ENCODE measurements at places on chromosomes 7 and 10.

DNA sequence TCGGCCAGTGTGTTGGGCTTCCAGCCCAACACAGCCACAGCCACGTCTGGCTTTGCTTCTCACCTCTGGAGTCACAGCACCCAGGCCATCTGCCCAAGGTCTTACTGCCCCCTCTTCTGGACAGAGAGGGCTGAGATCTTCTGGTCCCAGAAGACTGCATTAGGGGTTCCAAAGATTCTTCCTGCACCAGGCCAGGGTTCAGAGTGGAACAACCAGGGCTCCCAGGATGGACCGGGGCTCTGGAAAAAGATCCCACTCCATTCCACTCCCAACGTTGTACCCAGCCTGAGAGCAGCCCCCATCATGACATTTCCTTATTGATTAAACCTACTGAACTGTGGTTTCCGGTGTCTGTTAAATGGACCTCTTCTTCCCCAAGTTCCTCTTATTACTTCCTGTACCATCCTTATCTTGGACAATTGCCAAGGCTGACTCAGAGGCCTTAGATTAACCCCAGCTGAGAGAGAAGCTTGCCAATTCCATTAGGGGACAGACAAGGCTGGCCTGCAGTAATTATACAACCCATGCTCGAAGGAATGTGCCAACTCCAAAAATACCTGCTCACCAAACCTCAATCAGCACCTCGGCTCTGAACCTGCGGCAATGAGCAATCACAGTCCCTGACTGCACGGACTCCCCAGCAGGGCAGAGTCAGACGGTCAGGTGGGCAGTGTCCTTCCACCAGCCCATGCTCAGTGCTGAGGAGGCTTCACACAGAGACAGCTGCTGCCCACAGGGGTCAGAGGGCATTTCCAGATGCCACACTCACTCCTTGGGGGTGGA is 47.9 kb upstream of the NPFFR1 start:
- peak; percentile 80 for DNase-seq

DNA sequence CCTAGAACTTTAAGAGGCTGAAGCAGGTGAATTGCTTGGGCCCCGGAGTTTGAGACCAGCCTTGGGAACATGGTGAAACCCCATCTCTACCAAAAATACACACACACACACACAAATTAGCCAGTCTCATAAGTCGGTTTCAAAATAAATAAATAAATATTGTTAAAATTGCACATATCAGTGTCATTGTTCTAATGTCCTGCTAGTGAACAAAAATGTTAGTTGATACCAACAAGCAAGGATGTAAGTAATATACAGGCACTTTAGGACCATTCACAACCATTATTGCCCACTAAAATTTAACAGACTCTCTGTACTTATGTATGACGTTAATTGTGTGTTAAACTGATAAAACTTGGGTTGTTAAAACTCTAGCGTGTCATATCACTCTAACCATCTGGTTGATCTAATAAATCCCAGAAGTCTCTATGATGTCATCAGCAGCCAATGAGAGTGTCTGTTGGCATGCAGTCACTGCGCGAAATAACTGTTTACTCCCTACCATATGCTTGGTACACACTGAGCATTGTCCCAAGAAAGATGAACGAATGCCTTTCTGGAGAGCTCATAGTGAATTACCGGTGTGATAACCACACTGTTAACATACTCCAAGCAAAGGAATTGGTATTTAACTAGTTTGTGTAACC is 30.4 kb upstream of the OTUD1 start:
- no peak for DNase-seq

DNA sequence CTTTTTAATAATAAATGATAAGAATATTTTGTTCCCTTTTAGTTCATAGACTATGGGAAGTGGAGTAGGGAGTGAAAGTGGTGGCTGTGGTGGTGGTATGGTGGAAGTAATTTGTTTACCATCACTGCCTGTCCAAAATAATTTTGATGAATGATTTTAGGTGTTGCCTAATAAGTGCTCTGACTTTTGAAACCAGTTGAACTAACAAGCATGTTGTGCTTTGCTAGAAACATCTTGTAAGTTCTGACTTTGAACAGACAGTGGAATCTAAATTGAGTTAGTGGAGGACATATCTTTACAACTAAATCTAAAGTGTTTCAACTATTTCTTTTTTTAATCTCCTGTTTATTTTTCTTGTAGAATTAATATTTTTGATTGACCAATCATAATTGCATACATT is 49.7 kb downstream of the ZEB1 start:
- no peak for DNase-seq

DNA sequence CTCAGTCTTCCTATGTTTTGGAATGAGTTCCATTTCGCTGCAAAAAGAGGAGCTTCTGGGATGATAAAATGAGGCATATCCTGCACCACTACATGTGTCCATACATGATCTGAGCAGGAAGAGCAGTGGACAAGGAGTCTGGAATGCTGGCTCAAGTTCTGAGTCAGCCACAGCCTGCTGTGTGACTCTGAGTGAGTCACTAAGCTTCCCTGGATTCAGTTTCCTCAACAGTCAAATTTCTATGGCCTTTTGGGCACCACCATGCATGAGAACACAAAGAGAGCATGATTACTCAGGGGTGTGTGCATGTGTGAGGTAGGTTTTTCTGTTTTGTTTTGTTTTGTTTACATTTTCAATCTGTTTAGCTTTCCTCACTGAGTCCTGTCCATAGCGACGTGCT is 254.6 kb downstream of the ANKRD30A start:
- DNase-seq = no peak

- DNase-seq = no peak
Observed at GRCh38 chr10:99782447-99783286, at the start of gene ABCC2. Gene ABCC2, plus strand, starts transcription at chr10:99782640. Its CDS starts 205 bp downstream, at chr10:99782845.

DNA sequence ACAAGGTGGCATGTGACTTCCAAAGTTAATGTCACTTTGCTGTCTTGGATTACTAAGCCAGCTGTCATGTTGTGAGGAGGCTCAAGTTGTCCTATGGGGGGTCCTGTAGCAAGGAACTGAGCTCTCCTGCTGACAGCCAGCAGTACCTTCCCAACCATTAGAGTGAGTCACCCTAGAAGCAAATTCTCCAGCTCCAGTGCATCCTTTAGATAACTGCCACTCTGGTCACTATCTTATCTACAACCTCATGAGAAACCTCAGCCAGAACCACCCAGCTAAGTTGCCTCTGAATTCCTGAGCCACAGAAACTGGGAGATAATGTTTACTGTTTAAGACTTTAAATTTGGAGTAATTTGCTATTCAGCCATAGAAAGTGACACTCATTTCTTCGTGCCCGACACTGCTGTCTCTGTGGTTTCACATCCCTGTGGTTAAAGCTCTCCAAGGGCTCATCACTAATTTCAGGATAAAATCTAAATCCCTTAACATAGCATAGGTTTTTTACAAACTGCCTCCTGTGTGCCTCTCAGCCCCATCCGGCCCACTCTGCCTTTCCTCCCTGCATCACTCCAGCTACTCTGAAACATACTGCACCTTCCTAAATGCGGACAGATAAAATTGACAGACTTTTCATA is 83.5 kb downstream of the PRR15 start:
- no peak for DNase-seq

- no peak for DNase-seq
Observed at GRCh38 chr7:116800594-116800993, 61.8 kb upstream of the CAPZA2 start.

- DNase-seq = no peak
Observed at GRCh38 chr7:117674617-117675016, 194.8 kb downstream of the CFTR start.

GRCh38 chr7:43569424-43569823 is 13.5 kb upstream of the STK17A start:
- DNase-seq = no peak

GRCh38 chr10:120688928-120689327 is 162.2 kb upstream of the WDR11 start:
- DNase-seq = no peak

DNA sequence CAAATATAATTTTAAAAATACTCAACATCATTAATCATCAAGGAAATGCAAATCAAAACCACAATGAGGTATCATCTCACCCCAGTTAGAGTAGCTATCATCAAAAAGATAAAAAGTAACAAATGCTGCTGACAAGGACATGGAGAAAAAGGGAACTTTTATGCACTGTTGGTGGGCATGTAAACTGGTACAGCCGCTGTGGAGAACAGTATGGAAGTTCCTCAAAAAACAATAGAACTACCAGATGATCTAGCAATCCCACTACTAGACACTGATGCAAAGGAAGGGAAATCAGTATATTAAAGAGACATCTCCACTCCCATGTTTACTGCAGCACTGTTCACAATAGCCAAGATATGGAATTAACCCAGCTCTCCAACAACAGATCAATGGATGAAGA is 384.5 kb downstream of the PLXDC2 start:
- DNase-seq = no peak

DNA sequence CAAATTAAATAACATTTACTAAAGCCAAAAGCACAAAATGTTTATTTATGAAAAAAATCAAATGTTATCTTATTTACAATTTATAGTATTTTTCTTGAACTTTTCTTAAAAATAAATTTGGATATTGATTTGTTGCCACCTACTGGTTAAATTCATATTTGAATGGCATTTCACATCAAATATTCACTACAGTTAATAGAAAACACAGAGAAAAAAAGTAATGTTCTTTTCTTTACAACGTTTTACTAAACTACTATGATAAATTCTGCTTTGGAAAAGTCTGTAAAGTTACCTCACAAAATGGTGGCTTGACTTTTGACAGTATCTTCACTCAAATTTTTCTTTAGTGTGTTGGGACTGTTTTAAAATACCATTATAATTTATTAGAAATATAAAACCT is 52.7 kb downstream of the SRPK2 start:
- no peak for DNase-seq

- DNase-seq = no peak
Observed at GRCh38 chr10:3115685-3116084, 48.3 kb downstream of the PFKP start.

- DNase-seq = peak; percentile 81
Observed at GRCh38 chr10:13707156-13707881, 120.6 kb downstream of the PRPF18 start.

GRCh38 chr10:35600193-35600592 is 4.9 kb upstream of the GJD4 start:
- no peak for DNase-seq

- no peak for DNase-seq
Observed at GRCh38 chr7:69434398-69434815, 163.9 kb upstream of the AUTS2 start.

- no peak for DNase-seq
Observed at GRCh38 chr10:117424883-117425649, 49.8 kb upstream of the PDZD8 start.

GRCh38 chr7:138378741-138379559 is 81.1 kb upstream of the TRIM24 start:
- no peak for DNase-seq

- no peak for DNase-seq
Observed at GRCh38 chr10:129761197-129761972, 202.7 kb downstream of the EBF3 start.

DNA sequence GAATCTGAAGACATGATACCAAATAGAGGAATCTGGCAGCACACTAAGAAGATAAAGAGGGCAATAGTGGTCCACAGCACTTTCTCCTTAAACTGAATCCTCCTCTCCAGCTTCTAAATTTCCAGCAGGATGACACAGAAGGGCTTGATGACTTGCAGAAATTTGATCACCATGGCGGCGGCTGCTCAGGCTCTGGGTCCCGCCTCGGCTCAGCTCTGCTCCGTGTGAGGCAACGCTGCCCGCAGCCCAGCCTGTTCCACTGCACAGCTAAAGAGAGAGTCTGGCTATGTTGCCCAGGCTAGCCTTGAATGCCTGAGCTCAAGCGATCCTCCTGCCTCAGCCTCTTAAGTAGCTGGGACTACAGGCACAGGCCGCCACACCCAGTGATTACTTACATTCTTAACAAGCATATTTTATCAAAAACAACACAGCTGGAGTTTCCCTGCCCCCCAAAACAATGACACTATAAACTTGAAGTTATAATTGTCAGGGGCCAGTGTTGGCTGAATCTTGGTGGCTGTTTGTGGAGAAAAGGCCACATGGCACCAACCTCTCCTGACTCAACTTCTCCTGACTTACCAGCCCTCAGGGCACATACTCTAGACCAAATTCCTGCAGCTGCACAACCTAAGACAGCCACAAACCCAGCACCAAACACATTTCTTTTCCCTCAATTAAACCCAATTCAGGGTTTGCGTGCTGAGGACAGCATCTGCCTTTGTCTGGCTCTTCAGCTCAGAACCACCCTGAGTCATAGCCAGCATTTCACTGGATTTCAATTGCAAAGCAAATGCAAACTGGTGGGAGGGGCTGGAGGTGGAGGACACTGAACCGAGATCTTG is 11.6 kb upstream of the TNPO3 start:
- no peak for DNase-seq

DNA sequence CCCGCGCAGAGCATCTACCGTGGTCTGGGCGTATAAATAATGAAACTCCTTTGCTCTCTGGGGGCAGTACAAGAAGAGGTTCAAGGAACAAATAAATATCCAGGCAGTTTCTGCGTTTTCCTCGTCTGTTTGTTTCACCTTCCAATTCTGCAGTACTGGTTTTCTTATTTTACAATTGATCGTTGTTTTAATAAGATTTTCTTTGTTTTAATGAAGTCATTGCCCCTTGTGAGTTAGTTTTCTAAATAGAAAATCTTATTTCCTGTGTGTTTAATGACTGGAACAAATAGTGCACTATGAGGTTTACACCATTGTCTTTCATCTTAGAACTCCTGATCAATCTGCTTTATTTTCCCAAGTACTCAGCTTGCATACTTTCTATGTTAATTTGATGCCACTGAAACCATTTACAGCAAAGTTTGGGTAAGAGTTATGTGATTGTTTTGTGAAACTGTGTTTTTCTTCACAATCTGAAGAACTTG is 1.2 kb downstream of the PLEKHA1 start:
- no peak for DNase-seq

- DNase-seq = no peak
Observed at GRCh38 chr7:1228545-1229201, 4.0 kb upstream of the UNCX start.

GRCh38 chr7:155867280-155867679 is 55.0 kb upstream of the SHH start:
- DNase-seq = no peak

GRCh38 chr7:50614721-50615518 is 49.7 kb upstream of the DDC start:
- no peak for DNase-seq

- no peak for DNase-seq
Observed at GRCh38 chr7:17183630-17184328, 114.7 kb upstream of the AHR start.

GRCh38 chr7:20721086-20721810 is 65.4 kb downstream of the SP8 start:
- no peak for DNase-seq

DNA sequence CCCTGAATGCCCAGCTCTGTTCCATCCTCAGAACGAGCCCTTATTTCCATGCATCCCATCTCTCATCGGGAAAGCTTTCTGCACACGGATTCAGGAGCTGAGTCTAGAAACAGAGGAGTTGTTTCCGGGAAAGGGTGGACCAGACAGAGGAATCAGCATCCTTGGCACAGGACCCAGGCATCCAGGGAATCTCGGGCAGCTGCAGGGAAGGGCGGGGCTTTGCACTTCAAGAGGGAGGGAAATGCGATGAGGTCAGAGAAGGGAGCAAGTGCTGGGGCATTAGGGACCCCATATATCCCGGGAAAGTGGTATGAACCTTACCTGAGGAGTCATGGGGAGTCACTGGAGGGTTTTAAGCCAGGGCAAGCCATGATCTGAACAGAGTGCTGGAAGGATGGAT is 68.5 kb downstream of the NPTX2 start:
- no peak for DNase-seq

GRCh38 chr7:47147213-47147631 is 434.7 kb downstream of the TNS3 start:
- DNase-seq = no peak

Data from hematopoietic multipotent progenitor cell treated with erythropoietin and hydrocortisone succinate and interleukin-3 and kit ligand, for 15 days (in vitro differentiated cells).